EH (cell line): ENCODE measurements at places on chromosomes 4 and X.

GRCh38 chr4:82680834-82681233 is 117.8 kb downstream of the SCD5 start:
- DNase-seq, result no peak

DNA sequence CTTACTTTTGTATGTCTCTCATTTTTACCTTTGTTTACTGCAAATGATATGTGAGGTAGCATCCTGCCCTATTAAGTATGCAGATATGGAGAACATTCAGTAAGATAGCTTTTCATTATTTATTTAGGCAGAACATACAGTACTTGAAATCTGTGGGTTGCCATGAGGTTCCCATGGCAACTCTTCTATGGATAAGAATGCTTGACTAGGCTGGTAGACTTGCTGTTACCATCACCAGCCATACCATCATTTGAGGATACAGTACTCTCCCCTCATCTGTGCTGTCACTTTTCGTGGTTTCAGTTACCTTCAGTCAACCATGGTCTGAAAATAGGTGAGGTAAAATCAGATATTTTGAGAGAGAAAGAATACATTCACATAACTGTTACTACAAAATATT is 56.7 kb downstream of the NAF1 start:
- no peak for DNase-seq

GRCh38 chr4:181756451-181757095 is 486.6 kb upstream of the TENM3 start:
- DNase-seq, result no peak

DNA sequence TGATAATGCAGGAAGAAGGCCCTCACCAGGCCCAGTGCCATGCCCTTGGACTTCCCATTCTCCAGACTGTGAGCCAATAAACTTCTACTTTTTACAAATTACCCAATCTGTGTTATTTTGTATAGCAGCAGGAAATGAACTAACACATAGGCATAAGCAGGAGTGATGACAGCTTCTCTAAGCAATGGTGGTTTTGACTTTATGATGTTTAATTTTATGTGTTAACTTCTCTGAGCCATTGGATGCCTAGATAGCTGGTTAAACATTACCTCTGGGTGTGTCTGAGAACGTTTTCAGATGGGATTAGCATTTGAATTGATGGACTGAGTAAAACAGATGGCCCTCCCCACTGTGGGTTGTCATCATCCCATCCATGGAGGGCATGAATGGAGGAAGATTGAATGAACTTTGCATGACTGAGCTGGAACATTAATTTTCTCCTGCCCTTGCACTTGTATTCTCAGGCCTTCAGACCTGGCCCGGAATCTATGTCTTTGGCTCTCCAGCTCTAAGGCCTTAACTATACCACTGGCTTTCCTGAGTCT is 13.9 kb upstream of the PDLIM3 start:
- DNase-seq, result no peak

GRCh38 chr4:158673633-158674032 is 1.5 kb downstream of the ETFDH start:
- no peak for DNase-seq

DNA sequence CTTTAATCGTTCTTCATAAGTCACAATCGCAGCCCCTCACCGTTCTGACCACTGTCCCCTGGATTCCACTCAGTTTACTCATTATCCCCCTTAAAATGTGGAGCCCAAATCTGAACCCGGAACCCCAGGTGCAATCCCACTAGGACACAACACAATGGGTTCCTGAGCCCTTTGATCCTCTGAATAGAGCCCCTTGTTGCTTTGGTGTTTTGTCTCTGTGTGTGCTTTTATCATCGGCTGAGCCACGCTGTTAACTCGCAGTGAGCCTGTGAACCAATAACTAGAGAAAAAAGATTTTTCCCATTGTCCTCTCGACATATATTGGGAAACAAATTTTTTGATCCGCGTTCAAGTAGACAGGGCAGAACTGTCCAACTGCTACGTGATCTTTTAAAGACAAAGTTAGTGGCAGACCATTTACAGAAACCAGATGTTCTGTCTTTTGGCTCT is 617 bp upstream of the PDHA1 start:
- DNase-seq, result no peak

GRCh38 chr4:84151574-84151973 is 347.5 kb downstream of the NKX6-1 start:
- no peak for DNase-seq

DNA sequence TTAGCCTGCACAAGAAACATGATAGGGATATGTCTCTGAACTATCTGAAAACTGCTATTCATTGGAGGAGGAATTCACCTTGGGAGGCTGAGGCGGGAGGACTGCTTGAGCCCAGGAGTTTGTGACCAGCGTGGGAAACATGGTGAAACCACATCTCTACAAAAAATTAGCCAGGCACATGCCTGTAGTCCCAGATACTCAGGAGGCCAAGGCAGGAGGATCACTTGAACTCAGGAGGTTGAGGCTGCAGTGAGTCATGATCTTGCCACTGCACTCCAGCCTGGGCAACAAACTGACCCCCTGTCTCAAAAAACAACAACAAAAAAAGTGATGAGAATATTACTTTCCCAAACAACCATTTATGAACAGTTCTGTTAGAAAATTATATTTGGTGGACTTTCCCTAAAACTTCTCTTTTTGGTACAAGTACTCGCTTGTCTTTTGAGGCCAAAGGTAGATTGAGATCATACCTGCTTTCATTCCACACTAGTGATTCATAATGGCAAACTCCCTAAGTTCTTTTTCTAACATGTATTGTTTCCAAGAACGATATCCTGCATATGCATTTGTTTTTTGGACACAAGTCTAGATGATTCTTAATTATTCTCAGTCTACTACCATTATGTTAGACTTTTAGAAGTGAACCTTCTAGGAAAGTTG is 33.4 kb downstream of the METTL14 start:
- no peak for DNase-seq

- DNase-seq, result no peak
Measured at GRCh38 chrX:24799078-24799477, 105.4 kb downstream of the POLA1 start.

GRCh38 chr4:19623866-19624265 is 627.8 kb upstream of the SLIT2 start:
- peak; percentile 6 for DNase-seq

DNA sequence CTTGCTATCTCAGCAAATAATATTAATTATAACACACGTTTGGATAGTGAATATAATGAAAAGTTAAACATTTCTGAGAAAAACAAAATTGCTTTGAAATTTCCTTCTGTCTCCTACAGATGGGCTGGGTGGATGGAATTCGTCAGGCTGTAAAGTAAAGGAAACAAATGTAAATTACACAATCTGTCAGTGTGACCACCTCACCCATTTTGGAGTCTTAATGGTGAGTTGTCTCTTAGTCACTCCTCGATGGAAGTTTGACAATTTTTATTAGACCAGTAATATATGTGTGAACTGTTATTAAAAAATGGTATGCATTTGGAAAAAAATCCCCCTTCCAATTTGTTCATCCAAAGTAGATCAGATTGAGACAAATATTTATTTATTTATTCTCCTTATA is 92.5 kb upstream of the BRS3 start:
- DNase-seq, result peak; percentile 7

DNA sequence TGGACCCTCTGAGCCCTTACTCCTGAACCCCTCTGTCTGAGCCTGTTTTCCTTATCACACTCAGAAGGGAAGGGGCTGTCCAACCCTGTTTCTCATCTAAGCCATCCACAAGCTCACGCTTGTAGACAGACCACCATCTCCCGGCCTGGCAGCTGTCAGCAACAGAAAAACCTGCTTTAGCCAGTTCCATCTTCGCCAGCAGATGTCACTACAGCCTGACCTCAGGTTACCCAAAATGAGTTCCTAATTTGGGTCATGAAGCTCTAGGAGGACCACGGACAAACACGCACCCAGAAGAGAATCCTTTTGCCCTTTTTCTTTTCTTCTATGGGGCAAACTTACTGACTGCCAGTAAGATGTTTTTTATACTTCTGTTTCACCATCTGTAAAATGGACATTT is 445.4 kb downstream of the BCOR start:
- peak; percentile 27 for DNase-seq

DNA sequence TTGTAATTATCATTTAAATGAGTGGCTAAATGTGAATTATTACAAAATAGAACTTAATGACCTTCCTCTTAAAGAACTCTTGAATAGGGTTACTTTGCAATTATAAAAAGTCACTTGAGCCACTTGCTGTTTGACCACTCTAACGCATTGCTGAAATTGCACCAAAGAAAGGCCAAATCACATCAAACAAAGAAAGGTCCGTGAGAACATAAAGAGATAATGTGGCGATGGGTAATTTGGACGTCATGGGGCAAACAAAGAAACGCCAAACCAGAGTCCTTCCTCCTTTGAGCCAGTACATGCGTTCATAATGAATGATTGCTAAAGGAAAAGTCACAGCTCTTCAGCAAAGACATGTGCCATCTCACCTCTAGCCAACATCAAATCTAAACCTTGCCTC is 229.8 kb upstream of the STS start:
- no peak for DNase-seq

DNA sequence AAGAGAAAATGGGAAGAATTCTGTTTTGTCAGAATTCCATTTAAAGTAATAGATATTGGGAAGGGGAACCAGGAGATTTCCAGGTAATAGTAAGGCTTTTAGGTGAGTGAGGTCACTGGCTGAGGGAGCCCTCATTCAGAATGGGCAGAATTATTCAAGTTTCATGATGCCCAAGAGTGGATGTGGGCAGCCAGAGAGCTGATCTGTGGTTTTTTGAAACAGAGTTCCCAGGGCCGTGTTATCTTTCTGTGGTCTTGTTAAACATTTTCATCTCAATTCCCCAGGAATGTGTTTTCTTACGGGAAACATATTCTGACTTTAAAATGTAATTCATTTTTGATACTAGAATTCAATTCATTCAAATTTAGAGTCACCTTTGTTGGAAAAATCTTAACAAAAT is 182.0 kb upstream of the AADAT start:
- no peak for DNase-seq

GRCh38 chrX:153647461-153648357 is 706 bp downstream of the DUSP9 start:
- DNase-seq, result no peak

- DNase-seq, result peak; percentile 93
Measured at GRCh38 chr4:71456841-71457240, 118.0 kb downstream of the SLC4A4 start.

- peak; percentile 32 for DNase-seq
Measured at GRCh38 chr4:7194251-7195140, 2.2 kb downstream of the SORCS2 start.

DNA sequence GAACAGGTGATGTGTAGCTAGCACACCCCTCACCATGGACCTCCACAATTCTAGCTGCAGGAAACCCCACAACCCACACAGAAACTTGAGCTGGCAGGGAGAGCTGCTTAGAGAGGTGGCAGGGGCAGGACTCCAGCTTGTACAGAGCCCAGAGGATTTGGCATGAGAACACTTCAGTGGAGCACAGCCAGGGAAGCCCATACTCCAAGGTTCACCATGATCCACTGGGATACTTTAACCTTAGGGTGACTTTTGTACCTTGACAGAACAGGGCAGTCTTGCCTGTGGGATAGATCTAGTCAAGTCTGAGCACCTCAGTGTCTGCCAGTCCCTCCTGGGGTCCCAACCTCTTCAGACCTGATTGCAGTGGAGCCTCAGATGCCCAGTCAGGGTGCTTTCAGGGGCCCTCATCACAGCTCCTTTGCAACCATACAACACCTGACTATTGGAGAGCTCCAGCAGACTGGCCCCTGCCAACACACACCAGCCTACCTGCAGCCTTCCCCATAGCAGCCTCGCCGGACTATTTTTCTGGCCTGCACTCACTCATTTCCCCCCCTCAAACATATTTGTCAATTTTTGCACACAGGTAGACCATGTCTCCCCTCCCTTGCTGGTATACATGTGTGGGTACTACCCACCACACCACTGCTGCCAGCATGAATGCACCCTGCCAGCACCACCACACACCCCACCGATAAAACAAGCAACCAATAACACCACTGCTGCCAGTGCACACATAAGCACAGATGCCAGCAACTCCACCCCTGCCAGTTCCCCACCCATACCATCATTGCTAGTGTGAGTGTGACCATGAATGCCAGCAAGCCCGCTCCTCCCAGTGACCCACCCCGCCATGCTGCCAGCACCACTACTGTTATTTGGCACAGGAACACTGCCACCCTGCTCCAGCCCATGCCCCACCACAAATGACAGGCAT is 56.0 kb upstream of the CDX4 start:
- no peak for DNase-seq

DNA sequence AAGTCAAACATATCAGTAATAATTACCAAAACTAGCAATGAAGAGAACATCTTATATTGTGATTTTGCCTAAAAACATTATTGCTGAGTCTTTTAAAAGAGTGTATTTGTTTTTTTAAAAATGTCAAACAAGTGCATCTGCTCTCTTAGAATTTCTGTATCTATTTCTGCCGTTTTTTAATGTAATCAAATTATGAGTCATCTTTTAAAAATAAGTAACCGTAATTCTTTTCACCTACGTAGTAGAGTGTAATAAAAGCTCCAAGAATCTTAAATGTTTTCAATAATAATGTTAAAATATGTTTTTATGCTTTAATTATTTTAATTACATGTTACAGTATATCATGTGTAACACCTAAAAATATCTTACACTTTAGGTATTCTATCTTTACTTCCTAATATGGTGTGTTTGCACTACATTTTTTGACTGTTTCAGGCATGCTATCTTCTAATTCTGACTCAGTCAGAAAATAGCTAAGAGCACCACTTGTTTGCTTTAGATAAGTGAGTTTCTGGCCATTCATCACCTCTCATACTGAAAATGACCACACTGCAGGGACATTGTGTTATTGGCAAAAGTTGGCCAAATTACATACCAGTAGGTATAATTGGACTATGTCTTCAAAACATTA is 368.5 kb downstream of the PCDH7 start:
- peak; percentile 35 for DNase-seq

GRCh38 chr4:1305261-1305711 is 15.6 kb downstream of the MAEA start:
- DNase-seq, result no peak

GRCh38 chr4:137649711-137650450 is 117.6 kb upstream of the PCDH18 start:
- DNase-seq, result no peak

GRCh38 chrX:7149411-7149810 is 1.5 kb upstream of the PUDP start:
- DNase-seq, result no peak

DNA sequence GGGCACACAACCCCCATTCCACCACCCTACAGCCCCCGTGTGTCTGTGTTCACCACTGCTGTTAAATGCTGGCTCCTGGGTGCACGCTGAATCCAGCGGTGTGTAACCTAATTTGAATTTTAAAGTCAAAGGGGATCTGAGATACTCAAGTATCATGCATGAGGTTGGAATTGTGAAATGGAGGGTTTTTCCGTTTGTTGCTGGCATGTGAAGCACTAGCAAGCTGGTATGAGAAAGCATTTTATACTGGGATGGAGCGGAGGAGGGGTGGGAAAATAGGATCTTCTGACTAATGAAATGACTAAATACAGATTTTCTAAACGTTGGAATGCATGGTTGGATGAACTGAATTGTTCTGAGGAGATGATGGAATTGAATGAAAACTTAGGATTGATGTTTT is 36.9 kb upstream of the FAT1 start:
- peak; percentile 98 for DNase-seq
